ENCODE measurements at places on chromosomes 7 and 10.

DNA sequence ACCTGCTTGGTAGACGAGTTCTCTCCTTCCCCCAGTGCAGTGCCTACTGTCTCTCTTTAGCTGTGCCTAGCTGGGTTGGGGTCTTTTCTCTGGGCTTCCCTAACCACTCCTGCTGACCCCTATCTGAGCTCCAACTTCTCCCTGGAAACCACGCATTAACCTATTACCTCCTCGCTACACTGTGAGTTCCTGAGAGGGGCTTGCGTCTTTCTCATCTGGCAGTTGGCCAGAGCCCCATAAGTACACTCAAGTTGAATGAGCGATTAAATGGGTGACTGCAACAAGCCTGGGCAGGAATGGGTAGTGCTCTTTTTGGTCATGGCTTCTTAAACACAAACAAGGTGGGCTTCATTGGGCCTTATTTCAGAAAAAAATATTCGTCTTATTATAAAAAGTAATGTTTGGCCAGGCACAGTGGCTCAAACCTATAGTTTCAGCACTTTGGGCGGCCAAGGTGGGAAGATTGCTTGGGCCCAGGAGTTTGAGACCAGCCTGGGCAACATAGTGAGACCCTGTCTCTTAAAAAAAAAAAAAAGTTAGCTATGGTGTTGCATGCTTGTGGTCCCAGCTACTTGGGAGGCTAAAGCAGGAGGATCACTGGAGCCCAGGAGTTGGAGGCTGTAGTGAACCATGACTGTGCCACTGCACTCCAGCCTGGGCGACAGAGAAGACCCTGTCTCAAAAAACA, 41.4 kb downstream of the SYPL1 start:
- DNase-seq, result no peak

GRCh38 chr10:314871-315270, 179.6 kb downstream of the ZMYND11 start:
- DNase-seq, result no peak

DNA sequence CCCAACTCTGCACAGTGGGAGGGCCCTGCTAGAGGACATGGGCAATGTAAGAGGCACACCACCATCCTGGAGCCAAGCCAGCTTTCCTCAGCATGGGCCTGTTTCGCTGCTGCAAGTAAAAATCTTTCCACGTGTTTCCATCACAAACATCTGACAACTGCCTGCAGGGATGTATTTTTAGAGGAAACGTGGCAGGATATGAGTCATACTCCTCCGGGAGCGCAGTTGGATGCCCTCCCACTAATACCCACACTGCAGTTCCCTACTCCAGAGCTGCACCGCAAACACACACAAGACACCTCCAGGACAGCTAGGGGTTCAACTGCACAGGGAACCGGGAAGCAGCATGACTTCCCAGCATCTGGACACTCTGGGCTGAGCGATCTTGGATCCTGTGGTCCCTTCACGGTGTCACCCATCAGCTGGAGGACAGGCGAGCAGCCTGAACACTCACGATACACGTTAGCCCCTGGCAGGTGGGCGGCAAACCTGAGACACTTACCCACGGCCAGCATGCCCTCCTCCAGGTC, 26.1 kb downstream of the PLAC9 start:
- peak; percentile 96 for DNase-seq

GRCh38 chr10:84605802-84606201, 277.4 kb downstream of the CCSER2 start:
- peak; percentile 42 for DNase-seq

GRCh38 chr10:112375721-112376395, 1.9 kb downstream of the ACSL5 start:
- DNase-seq, result peak; percentile 69

DNA sequence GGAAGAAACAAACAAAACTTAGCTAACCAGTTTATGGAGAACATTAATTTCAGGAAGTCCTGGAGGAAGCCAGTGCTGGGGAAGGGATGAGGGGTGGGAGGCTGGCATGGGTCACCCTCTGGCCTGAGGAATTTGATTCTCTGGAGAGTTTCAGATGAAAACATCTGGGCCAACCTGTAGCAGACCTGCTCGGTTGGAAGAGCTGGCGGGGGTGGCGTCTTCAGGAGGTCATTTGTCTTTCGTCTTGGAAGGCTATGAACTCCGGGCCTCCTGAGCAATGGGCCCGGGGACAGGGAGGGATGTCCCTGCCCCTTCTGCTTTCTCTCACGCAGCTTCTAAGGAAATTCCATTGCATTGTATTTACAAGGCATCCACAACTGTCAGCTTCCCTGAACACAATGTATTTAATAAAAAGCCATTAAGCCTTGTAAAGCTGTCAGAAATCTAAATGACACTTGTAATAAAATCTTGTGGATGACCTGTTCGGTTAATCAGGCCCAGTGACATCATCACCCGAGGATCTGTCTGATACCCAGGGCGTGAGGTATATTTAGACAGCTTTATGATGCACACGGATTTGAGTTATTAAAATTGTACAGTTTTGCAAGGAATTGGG, 250.5 kb downstream of the RAB11FIP2 start:
- DNase-seq, result no peak

GRCh38 chr10:3067118-3067858, at the start of gene PFKP:
Gene PFKP, plus strand, starts transcription at chr10:3067548. Its CDS starts 48 bp downstream, at chr10:3067596.
- DNase-seq, result peak; percentile 55

GRCh38 chr10:132425757-132426155, 28.8 kb downstream of the PWWP2B start:
- no peak for DNase-seq

All from GM23248 (cell line).